ENCODE measurements at places on chromosomes 5 and 9. TPM values are rescaled to one million over a fixed set of nuclear protein-coding genes. Genes with fewer than 3 reads are reported as not detected.

DNA sequence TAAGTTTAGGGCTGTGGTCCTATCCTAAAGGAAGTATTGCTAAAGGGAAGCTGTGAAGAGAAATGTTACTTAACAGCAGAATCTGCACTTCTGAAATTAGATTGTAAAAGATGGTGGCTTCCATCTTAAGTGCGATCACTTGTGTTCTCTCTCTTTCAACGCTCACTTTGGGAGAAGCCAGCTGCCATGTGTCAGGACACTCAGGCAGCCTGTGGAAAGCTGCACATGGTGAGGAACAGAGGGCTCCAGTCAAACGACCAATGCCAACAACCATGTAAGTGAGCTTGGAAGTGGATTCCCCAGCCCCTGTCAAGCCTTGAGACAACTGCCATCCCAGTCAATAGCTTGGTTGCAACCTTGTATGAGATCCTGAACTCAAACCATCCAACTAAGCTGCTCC lies 51.7 kb upstream of the GLRX start:
- DNase-seq, result no peak

DNA sequence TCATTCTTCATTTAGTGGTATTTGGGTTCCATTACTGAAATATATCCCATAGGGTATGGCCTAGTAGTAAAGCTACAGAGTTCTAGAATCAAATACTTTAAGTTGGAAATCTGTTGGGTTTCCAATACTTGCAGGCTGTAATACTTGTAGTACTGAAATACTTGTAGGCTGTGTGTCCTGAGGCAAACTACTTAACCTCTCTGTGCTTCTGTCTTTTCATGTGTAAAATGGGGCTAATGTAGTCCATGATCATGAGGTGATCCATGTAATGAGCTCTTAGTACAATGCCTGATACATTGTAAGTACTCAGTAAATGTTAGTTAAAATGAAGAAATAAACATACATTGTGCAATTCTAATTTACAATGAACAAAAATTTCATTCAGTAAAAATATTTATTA lies 368.9 kb downstream of the CSNK1G3 start:
- no peak for DNase-seq

- DNase-seq, result no peak
Observed at GRCh38 chr9:80502306-80502705, 930.5 kb downstream of the TLE4 start.

DNA sequence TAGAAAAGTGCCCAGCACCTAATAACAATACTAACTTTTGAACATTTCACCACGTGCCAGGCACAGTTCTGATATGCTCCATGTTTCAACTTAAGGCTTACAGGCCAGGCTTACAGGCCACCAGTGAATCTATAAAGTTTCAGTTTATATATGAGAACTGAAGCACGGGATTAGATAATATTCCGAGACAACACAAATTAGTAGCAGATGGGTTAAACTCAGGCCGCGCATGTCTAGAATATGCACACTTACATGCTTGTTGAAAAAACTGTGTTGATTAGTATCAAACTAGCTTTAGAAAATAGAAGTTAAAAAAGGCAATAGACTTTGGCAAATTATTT lies 587.9 kb downstream of the MTRR start:
- DNase-seq, result peak; percentile 70

- DNase-seq, result peak; percentile 97
Observed at GRCh38 chr5:156326718-156327259, at the start of gene SGCD. TSS of gene SGCD (plus strand) at chr5:156327164.

DNA sequence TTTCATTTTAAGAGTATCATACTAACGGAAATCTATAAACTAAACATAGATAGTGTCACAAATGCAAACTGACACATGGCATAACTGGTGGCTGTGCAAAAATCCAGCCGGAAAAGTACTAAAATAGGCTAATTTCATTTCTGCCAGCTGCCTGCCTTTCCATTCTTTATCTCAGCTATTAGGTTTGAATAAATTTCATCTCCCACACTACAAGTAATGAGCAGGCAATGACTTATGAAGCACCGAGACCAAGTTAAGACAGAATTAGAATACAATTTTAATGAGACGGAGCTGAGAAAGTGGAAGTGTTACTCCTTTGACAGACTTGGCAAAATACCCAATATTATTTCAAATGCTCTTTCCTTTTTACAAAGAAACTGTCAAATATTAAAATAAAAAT lies 258.8 kb upstream of the ZNF608 start:
- no peak for DNase-seq

DNA sequence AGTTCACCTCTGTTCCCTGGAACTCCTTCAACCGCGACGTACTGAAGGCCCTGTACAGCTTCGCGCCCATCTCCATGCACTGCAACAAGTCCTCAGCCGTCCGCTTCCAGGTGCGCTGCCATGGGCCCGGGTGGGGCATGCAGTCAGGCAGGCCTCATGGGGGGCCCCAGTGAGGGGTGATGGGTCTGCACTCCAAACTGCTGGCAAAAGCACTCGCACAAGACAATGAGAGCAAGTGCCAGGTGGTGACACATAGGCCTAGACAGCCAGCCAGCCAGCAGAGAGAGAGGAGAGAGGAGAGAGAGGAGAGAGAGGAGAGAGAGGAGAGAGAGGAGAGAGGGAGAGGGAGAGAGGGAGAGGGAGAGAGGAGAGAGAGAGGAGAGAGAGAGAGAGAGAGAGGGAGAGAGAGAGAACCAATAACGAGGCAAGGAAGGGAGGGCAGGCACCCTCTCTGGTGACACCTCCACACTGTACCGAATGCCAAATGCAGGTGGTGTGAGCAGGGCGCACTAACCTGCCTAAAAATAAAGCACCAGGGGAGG lies 21.0 kb downstream of the DBH start:
- peak; percentile 30 for DNase-seq

GRCh38 chr5:5331848-5332247 lies 90.6 kb upstream of the ICE1 start:
- no peak for DNase-seq

DNA sequence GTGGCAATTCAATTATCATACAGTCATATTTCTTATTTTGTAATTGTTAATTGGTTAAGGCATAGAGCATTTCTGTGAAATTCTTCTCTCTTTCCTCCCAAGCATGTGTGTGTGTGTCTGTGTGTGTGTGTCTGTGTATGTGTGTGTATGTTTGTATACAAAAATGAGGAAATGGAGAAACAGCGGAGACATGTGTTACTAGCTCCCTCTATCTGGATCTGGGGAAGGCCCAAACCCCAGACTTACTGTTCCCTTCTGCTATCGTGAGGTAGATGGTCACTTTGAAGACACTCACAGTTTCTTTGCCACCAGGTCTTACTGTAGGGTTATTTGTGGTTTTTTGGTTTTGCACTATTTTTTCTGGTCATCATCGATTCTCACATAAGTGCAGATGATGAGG lies 11.4 kb upstream of the C5orf63 start:
- no peak for DNase-seq

GRCh38 chr9:123065196-123065595 lies 31.7 kb downstream of the GPR21 start:
- DNase-seq, result no peak

DNA sequence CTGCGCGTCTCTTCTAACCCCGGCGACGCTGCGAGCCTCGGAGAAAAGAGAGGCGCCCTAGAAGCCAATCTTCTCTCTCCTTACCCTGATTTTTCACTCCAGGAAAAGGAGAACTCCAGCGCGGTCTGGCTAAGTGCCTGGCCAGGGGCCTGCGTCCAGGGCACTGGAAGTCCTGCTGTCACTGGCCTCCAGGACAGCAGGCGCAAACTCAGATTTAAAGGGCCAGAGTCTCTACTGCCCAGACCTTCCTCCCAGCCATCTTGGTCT lies 553 bp upstream of the FOXB2 start:
- no peak for DNase-seq

DNA sequence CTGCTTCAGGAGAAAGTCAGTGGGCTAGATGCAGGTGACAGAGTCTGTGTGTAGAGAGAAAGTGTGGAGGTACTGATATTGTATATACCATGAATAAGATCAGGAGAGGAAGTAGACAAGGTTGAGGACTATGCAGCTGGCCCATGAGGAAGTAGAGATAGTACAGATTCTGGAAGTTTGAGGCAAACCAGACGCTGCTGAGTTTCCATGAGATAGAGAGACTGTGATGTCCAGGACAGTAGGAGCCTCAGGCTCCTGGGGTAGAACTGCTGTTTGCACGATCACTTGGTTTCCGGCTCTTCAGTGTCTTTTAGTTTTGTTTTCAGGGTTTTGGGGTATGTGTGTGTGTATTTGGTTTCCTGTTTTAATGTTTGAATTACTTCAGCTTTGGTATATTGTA lies 13.6 kb downstream of the OTULINL start:
- no peak for DNase-seq

GRCh38 chr9:95815133-95815532 lies 60.4 kb upstream of the ERCC6L2 start:
- no peak for DNase-seq

GRCh38 chr5:94081088-94081487 lies 339.7 kb upstream of the POU5F2 start:
- DNase-seq, result no peak

The KCNT1 gene
- polyA plus RNA-seq, result not detected

The EIF4E1B gene
- not detected for polyA plus RNA-seq

The TCF7 gene
- polyA plus RNA-seq, result 2.7 TPM

The LCN6 gene
- polyA plus RNA-seq, result not detected

The CDKN2B gene
- polyA plus RNA-seq, result 8.9 TPM

The ASTN2 gene
- polyA plus RNA-seq, result 5.8 TPM

The ACSL6 gene
- not detected for polyA plus RNA-seq

The ARPC5L gene
- polyA plus RNA-seq, result 75.0 TPM

The ENTR1 gene
- 11.2 TPM for polyA plus RNA-seq

The DAB2 gene
- polyA plus RNA-seq, result 533 TPM

The LCN9 gene
- polyA plus RNA-seq, result not detected

All from GM23248 (cell line).